Inflammatory macrophage treated with lipopolysaccharide for 4 hours (primary cell): ENCODE measurements at places on chromosomes 16 and 17.

- DNase-seq: peak; percentile 60
Observed at GRCh38 chr17:79836510-79836971, 2.7 kb downstream of the CBX4 start.

- peak; percentile 91 for DNase-seq
Observed at GRCh38 chr17:47660064-47660492, 10.4 kb downstream of the KPNB1 start.

DNA sequence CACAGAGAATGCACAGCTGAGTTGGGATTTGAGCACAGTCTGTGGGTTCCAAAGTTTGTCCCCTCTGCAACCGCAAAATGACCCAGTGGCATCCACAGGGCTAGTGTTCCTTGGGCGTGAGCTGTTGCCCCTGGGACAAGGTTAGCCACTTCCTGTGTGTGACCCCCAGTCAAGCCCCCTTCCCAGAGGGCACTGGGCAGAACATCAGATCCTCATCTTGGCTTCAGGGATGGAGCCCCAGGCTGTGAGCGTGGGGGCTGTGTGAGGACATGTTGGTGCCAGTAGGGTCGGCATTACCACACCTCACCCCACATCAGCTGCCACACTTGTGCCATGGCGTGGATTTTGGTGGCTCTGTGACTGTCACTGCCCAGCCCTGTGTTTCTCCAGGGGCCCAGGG lies 55.3 kb downstream of the USP22 start:
- DNase-seq: no peak

- no peak for DNase-seq
Observed at GRCh38 chr16:73426433-73427160, 378.7 kb upstream of the ZFHX3 start.

DNA sequence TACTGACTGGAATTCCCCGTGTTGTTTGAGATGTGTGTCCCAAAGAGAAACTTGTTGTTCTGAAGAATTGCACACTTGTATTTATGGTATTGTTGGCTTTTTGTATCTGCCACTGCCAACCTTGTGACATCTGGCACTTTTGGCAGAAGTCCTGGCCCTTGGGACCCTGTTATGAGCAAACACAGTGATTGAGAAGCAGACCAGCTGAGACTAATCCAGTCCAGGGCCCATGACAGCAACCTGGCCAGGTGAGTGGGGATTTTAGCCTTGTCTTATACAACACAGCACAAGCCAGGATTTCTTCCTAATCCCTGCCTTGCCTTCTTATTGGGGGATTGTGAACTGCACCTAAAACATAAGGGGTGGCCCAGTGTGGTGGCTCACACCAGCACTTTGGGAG lies 80.0 kb downstream of the NTN1 start:
- no peak for DNase-seq

DNA sequence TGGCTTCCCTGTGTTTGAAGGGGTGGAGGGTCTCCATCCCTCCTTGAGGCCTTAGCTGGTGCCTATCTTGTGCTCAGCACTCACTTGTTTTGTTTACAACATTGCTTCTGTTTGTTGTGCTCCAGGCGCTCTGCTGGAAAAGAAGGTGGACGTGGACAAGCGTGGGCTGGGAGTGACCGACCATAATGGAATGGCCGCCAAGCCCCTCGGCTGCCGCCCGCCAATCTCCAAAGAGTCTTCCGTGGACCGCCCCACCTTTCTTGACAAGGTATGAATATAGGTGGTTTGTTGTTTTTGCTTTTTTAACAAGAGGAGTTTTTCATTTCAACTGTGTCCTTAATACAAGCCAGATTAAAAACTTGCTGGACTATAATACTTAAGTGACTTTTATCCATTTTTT lies 53.5 kb downstream of the TMC6 start:
- no peak for DNase-seq

DNA sequence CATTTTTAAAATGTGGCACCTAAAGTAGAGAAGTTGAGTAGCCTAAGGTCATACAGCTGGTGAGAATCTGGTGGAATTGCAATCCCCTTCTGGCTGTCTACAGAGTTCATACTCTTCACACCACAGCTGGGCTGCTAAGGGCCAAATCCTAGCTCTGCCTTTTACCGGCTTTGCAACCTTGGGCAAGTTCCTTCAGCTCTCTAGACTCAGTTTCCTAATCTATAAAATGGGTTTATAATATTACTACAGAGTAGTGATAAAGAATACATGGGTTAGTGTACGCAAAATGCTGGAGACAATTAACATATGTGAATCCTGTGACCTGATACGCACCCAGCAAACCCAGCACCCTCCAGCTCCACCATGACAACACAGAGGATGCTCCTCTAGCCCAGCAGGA lies 298.2 kb upstream of the MAF start:
- no peak for DNase-seq

- DNase-seq: no peak
Observed at GRCh38 chr16:89949756-89950155, 1.2 kb downstream of the DEF8 start.

DNA sequence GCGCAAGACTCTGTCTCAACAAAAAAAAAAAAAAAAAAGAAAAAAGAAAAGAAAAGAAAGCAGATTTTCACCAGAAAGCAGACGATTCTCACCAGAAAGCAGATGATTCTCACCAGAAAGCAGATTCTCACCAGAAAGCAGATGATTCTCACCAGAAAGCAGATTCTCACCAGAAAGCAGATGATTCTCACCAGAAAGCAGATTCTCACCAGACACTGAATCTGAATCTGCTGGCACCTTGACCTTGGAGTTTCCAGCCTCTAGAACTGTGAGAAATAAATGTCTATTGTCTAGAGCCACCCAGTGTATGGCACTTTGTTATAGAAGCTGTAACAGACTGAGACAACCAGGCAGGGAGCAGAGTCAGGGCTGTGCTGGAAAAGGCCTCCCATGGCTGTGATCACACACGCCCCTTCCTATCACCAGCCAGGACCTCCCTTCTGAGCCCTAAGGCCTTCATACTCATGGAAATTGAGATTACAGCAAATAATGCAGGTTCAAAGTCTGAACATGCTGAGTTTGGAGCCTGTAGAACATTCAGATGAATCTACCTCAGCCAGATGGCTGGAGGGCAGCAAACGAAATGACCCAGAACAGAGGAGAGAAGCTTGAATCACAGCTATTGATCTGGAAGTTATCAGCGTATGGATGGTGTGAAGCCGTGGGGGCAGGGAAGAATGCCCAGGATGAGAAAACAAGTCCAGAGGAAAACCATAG lies 309.3 kb downstream of the SLC39A11 start:
- no peak for DNase-seq

GRCh38 chr16:17382514-17382913 lies 88.2 kb downstream of the XYLT1 start:
- no peak for DNase-seq

GRCh38 chr17:72631568-72631948 lies 460.9 kb downstream of the SLC39A11 start:
- DNase-seq: no peak

- peak; percentile 85 for DNase-seq
Observed at GRCh38 chr16:79535130-79535529, 65.4 kb downstream of the MAF start.

- DNase-seq: no peak
Observed at GRCh38 chr17:79657036-79657435, 46.2 kb upstream of the RBFOX3 start.

- peak; percentile 96 for DNase-seq
Observed at GRCh38 chr16:84599521-84600202, 18.2 kb downstream of the COTL1 start.

DNA sequence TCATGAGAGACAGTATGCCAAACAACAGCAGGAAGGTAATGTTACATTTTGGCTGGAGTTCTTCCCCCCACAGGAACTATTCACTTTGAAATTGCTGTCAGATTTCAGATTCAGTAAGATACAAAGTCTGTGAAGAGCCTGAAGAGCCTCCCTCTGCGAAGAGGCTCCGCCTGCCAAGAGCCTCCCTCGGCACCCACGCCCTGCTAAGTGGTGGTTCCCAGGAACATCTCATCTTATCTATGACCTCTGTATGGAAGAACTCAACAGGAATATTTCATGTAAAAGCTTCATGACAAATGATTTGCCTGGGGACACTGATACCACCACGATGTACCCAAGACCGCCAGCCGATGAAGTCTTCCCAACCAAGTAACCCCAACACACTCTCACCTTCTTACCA lies 3.2 kb downstream of the ZC3H7A start:
- no peak for DNase-seq

GRCh38 chr16:11632455-11632939 lies 35.8 kb upstream of the SNN start:
- peak; percentile 72 for DNase-seq

DNA sequence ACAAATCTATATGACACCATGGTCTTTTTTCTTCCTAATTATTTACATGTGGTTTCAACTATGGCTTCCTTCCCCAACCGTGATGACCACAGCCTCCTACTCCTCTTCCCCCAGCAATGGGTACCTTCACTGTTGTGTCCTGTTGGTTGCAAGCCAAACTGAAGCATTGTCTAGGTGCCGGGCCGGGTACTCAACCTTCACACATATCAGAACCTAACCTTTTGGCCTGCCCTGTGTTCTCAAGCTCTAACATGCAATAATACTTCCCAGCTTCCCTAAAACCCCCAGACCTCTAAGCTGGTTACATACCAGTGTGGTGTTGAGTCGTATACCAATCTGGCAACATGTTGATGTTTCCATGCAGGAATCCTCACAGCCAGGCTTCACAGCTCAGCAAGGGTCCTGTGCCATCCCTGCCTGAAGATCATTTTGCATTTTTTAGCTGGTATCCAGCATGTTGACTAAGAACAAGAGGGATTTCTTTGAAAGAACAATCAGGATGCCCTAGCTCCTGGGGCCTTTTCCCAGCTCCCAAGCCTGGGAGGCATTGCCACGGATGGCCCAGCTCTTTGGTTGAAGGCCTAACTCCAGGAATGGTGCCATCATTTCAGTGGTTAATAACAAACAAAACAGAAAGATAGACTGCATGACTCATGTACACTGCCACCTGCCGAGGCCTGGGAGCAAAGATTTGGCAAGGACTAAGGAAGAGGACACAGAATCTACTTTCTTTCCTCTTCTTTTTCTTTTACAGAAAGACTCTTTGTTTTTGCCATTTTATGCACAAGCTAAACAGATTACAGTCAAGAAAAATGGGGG lies 373.7 kb upstream of the SALL1 start:
- no peak for DNase-seq

DNA sequence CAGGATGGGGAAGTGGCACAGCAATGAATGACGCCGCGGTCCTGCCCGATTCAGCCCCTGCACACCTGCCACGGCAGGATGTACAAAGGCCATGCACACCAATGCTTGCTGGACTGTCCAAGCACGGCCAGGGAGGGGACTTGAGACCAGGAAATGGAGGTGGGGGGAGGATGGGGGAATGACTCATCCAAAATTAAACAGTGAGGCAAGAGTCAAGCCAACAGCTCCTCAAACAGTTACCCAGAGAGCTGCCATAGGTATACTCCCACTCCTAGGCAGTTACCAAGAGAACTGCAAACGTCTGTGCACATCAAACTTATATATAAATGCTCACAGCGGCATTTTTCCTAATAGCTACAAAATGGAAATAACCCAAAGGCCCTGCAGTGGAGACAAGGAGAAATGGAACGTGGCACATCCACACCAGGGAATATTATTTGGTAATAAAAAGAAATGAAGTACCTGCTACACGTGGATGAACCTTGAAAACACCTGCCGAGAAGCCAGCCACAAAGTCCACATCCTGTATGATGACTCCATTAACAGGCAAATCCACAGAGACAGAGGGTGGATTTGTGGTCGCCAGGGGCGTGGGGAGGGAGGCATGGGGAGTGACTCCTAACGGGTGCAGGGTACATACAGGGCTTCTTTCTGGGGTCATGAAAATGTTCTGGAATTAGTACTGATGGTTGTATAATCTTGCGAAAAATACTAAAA lies 54.1 kb downstream of the VAC14 start:
- DNase-seq: peak; percentile 38

DNA sequence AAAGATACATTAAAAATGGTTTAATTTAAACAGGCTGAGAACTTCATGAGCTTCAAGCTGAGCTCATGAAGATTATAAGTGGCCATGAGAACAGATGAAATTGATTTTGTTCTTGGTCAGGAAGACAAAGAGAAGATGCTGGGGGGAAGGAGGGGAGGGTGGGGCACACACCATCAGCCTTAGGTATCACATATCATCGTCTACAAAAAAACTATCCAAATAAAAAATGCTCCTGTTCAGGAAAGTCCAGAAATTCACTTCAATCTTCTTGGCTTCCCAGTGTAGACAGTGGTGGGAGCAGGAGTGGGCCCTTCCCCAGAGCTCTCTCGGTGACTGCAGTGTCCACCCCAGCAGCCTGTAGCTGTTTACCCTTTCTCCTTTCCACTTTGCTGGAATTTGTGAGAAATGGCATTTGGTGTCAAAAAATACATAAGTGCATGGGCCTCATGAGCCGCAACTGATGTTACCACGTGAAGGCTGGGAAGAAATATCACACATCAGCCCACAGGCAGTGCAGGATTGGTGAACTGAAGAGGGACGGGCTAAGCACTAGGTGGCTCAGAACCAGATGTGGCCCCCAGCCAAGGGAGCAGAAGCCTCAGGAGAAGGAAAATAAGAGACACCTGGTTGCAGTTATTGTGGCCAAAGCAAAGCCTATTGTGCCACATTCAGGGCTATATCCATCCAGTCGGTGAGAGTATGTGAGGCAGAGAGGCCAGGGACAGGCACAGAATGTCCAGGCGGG lies 6.1 kb downstream of the KRT37 start:
- DNase-seq: no peak

DNA sequence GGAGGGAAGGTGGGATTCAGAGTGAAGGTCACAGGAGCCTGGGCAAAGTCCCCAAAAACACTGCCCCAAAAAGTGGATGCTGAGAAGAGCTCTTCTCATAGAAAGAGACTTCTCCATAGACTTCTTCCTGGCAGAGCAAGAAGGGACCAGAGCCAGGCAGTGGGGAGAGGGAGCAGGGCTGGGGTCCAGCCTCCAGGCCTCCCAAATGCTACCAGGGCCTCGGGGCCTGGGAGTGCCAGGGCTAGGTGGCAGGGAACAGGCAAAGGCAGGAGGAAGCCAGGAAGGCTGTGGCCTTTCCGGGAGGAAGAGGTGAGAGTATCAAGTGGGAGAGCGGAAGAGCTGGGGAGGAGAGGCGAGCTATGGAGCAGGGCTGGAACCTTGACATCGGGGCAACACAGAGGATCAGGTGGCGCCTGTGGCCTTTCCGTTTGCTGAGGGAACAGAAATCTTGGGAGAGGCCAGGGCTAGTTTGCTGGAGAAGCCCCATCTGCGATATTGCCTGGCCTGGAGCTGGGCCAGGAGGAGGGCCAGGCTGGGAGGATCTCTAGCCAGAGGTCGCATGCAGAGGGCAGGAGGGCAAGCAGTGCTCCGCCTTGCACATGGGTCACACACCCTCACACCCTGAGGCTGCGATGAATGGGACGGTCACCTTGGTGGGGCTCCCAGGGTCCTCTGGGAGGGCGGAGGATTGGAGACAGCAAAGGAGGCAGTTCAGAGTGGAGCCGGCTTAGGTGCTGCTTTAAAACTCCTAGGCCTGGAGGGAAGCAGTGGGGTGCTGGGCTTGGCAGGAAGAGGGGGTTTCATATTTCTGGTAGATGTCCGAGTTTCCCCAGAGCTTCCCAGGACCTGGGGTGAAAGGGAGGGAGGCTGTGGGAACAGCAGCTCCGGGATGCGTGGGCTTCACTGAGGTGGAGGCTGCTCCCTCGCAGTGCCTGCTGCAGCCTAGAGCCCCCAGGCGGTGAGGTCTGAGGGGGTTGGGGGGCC lies 3.4 kb downstream of the SLC16A5 start:
- no peak for DNase-seq
